Nephron progenitor cell (in vitro differentiated cells): ENCODE measurements at places on chromosomes 5 and 9.

DNA sequence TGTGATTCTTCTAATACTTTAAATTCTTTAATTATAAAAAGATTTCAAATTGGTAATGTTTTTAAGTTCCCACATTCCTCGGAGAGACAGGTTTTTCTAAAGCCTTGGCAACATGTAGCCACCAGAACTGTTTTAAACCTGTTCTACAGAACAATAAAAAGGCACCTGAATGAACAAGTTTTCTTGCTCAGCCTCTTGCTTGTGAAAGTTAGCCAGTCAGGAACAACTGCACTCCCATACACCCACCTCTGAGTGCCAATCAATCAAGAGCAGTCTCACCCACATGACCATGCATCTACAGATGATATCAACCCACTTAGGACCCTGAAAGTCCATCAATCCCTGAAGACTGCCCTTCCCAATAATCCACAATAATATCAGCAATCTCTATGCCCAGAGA is 62.3 kb downstream of the AP3B1 start:
- DNase-seq, result no peak

GRCh38 chr5:91150234-91150633 is 232.9 kb downstream of the ARRDC3 start:
- no peak for DNase-seq

- no peak for DNase-seq
These were observed 60.3 kb downstream of the ARHGEF37 start for GRCh38 chr5:149641600-149641999.

GRCh38 chr5:71828291-71829040 is 109.4 kb downstream of the CARTPT start:
- DNase-seq, result no peak

GRCh38 chr9:106019702-106020101 is 325.4 kb downstream of the TMEM38B start:
- no peak for DNase-seq

DNA sequence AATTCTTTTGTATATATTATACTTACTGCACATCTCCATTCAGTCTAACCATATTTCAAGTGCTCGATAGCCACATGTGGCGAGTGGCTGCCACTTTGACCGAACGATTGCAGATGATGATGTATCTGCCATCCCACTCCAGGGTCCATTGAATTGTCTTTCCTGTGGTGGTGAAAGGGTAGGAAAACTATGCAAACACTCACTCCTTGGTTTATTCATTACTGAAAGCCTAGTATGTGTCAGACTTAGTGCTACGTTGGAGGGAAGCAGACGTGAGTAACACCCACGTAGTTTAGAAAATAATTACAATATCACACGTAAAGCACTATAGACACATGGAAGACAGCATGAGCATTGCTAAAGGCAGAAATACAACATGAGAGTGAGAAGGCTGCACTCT is 353.7 kb downstream of the CSNK1G3 start:
- no peak for DNase-seq

- DNase-seq, result no peak
These were observed 42.4 kb downstream of the NTRK2 start for GRCh38 chr9:84711936-84712335.
